ENCODE measurements at places on chromosomes 4 and X. TPM values are rescaled to one million over a fixed set of nuclear protein-coding genes. Genes with fewer than 3 reads are reported as not detected.

HMGB2 gene
- 486 TPM for total RNA-seq

GAGE12H gene
- total RNA-seq, result not detected

OTUD6A gene
- not detected for total RNA-seq

MAML3 gene
- total RNA-seq, result 0.73 TPM

HERC3 gene
- total RNA-seq, result 33.2 TPM

GRIA2 gene
- total RNA-seq, result not detected

GJB1 gene
- not detected for total RNA-seq

PPP1R2C gene
- not detected for total RNA-seq

HSFX2 gene
- 0.59 TPM for total RNA-seq

SMR3B gene
- total RNA-seq, result not detected

SPON2 gene
- 16.5 TPM for total RNA-seq

CXCL11 gene
- total RNA-seq, result 0.46 TPM

HERC5 gene
- 57.7 TPM for total RNA-seq

AWAT2 gene
- total RNA-seq, result not detected

MAGED4 gene
- total RNA-seq, result not detected

ELF4 gene
- 38.8 TPM for total RNA-seq

FREM3 gene
- total RNA-seq, result 0.05 TPM

HTN3 gene
- total RNA-seq, result not detected

Measured in T-helper 1 cell treated with Interleukin-12 subunit alpha and Interleukin-12 subunit beta and Interleukin-4 antibody, amounts not matched to agents 30 ng/mL and 1 ng/mL, for 36 hours (primary cell).